ENCODE measurements at places on chromosomes 11 and 22. TPM values are rescaled to one million over a fixed set of nuclear protein-coding genes. Genes with fewer than 3 reads are reported as not detected.

The ARHGAP42 gene
- 32.5 TPM for total RNA-seq

GRCh38 chr22:45997077-45997776 lies 20.3 kb upstream of the WNT7B start:
- DNase-seq: no peak

GRCh38 chr11:1410366-1411291 lies 20.9 kb downstream of the BRSK2 start:
- DNase-seq: no peak

DNA sequence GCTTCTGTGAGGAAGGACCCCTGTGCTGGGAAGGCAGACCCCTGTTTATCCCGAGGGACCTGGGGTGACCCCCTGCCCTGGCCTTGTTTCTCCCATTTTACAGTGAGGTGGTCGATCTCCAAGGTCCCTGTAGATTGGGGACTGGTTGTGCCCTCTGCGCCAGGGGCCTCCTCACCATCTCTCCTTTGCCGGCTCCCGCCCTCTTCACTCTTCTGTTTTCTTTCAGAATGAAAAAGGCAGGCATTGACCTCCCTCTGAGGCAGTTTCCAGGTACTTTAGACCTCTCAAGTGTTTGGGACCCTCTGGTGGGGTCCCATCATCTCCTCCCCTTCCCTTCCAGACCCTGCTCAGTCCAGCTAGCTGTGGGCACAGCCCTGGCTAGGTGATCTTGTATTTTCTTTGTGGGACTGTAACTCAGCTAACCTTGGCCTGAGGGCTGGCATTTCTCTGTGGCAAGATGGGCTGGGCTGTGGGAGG lies 1.5 kb downstream of the SERPINH1 start:
- DNase-seq: no peak

DNA sequence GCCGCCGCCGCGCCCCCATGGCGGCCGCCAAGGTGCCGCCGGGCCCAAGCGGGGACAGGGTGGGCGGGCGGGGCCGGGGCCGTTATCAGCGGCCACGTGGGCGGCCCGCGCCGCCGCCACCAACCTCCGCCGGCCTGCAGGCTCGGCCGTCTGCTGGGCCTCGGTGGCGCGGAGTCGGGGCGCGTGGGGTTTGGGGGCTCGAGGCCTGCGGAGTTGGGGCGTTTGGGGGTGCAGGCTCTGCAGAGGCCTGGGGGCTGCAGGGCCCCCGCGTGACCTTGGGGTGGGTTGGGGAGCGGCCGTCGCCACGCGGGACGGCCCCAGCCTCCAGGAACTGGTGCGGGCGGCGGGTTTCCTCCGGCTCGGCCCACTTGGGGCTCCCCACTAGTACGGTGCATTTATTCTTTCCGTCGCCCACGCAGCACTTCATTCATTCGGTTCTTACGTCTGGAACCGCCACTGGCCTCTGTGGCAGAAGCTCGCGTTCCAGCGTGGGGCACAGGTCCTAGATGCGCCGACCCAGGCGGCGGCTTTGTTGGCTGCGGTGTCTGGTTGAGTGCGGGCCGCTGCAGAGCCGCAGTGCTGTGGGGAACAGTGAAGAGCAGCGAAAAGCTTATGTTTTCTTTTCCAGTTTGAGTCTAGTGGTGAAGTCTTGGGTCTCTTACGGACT lies 740 bp upstream of the TRMT2A start:
- no peak for DNase-seq

The DLG2 gene
- 17.5 TPM for total RNA-seq

DNA sequence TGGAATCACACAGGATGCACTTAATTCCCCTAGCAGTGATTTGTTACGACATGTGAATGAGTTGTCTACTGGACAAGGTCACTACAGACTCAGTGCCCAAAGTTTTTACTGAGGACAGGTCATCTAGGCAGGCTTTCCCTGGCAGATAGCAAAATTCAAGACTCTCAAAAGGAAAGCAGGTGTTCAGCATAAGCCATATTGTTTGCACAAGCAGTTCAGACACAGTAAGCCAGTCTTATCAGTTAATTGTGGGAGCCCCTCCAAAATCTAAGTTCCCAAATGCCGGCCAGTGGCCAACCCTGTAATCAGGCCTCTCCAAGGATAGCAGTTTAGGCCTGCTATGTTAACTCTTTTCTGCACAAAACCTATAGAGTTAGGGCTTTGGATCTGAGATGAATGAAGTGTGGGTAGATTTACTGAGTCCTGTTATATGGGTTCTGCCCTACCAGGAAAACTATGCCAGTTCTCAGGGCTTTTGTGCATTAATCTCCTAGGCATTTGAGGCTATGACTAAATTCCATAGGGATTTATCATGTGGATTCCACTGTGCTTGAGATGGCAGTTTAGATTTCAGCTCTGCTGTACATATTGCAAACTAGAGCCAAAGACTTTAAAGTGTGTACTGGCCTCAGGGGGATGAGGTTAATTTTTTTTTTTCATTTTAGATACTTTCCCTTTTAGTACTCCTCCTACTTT lies 4.8 kb upstream of the ARHGEF12 start:
- no peak for DNase-seq

The PPP1CA gene
- 222 TPM for total RNA-seq

GRCh38 chr22:20567371-20567847 lies 60.0 kb downstream of the MED15 start:
- no peak for DNase-seq

DNA sequence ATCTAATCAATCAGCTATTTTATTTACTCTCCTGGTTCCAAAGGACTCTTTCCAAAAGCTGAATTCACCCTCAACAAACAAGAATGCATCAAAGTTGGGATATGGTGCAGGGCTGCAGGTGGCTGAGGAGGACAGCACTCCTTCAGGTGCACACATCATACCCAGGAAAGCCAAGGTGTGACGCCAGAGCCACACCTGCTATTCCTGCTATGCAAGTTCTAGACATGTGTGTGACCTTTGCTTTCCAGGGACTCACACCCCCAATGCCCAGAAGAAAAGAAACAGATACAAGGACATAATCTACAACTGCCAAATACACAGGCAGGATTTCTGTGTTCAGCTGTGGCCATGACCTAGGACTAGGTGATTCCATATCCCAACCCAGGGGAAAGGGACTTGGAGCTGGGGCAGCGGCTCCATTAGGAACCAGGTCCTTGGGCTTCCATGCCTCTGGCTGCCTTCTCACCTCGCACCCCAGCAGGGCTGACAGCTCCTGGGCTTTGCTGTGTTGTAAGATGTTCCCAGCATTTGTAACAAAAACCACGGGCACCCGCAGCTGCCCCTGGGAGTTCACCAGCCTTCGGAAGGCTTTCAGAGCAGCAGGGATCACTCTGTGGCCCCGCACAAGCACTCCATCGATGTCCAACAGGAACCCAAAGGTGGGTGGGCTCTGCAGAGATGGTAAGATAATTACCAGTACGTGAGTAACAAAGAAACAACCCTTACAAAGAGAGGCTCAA lies 9.8 kb downstream of the HDHD5 start:
- DNase-seq: no peak

GRCh38 chr11:68589547-68590216 lies 94.7 kb upstream of the GAL start:
- DNase-seq: no peak

DNA sequence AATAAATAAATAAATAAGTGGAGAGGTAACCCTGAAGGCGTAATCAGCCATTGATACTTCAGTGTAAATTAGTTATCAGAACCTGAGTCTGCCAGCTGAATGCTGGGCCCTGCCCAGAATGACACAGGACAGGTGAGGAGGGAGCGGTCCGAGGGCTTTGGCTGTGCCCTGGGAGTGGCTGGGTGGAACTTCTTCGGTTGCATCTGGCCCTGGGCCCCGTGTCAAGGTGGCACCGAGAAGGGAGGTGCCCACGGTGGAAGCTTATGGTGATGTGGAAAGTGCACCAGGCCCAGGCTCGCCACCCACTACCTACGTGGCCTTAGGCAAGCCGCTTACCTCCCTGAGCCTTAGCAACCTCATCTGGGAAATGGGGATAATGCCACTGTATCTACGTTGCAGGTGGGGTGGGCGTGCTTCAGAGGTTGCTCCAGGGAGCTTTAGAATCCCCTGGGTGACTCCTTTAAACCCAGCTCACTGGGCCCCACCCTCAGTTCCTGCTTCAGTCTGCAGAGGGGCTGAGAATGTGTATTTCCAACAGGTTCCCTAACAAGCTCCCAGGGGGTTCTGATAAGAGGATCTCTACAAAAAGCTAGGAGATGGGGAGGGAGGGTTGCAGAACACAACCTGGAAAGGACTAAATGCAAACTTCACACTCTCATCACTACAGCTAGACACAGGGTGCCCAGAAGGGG lies 38.8 kb downstream of the TXN2 start:
- DNase-seq: no peak

Data from WTC11 (cell line).